Fibroblast of lung (primary cell): ENCODE measurements at places on chromosomes 7 and 10.

DNA sequence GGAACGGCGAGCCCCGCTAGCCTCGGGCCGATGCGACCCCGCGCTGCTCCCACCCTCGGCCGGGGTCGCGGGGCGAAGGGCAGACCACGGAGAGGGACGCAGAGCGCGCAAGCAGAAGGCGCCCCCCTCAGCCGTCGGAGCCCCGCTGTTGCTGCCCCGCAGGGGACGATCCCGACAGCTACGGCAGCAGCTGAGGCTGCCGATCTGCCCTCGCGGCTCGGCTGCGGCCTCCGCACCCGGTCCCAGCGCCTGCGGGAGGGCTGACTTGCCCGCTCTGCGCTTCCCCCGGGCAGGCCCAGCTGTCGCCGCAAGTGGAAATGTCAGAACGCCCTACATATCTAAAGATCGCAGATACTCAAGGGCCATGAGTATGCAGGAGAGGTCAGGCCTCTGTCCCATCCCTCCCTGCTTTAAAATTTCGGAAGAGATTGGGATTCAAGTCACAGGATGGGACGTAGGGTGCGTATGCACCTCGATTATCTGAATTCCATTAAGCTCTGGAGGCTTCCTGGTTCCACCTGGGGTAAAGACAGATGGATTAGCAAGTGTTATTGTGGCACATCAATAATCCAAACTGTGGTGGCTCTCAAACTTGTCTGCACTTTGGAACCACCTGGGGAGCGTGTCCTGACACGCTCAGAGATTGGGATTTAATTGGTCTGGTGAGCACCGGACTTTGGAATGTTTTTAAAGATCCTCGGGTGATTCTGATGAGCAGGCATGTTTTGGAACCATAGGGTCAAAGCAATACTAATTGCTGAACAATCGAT lies at the start of gene CRPPA:
CRPPA (minus strand) TSS at position 206 of the 770 bp plus-strand sequence. CDS start 216 bp downstream, outside the sequence.
- peak; percentile 56 for DNase-seq

DNA sequence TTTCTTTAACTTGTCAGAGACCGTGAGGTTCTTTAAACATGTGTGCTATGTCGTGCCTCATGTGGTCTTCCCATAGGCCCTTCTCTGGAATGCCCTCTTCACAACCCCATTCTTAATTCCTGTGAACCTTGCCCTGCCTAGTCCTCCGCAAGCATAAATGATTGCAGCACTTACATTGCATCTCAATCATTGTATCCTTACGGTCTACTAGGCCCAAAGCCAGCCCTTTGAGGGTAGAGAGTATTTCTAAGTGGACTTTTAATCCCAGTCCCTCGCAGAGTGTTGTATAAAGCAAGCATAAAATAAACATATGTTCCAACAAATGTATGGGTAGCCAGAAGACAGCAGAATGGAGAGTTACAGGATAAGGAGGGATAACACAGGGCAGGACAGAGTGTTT lies 92.1 kb upstream of the FAM133B start:
- DNase-seq: peak; percentile 50

DNA sequence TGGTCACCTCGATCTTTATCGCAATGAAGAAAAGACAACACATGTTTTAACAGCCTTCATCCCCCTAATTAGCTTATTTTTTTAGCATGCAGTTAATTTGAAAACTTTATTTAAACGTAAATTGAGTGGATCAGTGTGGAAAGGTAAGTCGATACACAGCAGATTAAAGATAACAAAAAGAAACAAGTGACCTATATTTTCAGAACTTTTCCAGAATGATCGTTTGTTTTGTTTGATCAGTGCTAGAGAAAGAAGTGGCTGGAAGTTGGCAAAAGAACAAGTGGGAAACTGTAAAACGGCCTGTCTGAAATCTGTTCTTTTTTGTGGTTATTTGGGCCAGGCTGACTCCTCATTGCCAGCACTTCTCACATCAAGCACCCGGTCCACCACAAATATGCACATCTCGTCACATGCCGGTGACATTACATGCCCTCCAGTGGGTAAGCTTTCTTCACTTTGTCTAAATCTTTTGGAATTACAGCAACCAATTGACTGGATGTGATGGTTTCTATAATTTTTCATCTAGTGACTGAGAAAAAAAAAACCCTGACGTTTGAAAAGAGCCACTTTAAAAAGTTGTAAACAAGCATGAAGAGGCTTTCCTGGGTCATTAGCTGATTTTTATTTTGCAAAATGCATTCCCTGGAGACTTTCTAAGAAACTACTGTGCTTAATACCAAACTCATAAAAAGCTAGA lies 33.2 kb downstream of the C7orf33 start:
- peak; percentile 80 for DNase-seq

GRCh38 chr10:86121200-86121599 lies 245.4 kb downstream of the GRID1 start:
- no peak for DNase-seq

- no peak for DNase-seq
Observed at GRCh38 chr10:21991785-21992184, 11.7 kb downstream of the DNAJC1 start.

DNA sequence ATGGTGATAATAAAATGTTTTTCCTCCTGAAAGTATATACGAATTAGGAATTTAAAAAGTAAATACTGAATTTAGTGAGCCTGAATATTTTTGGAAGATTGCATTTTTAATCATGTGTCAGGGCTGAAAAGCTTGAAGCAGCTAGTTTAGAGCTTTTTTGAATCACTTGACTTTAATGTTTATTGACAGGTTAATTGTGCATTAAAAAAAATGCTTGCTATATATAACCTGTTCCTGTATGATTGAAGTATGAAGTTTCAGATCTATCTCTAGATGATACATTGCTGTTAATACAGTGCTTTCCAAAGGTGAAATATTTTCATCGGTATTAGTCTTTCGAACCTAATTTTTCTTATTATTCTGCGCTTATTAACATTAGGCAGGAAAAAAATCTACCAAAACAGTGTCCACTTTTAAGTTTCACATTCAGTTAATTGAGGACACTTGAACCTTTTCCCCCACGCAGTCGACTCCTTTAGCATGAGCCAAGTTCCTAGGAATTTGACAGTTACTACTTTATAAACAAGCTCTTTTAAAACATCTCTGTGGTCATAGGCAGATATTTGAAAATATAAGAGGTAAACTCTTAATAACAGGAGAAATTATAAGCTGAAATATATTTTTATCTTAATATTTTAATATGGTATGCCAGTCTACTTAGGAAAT lies 187.1 kb downstream of the MLLT10 start:
- DNase-seq: peak; percentile 56

DNA sequence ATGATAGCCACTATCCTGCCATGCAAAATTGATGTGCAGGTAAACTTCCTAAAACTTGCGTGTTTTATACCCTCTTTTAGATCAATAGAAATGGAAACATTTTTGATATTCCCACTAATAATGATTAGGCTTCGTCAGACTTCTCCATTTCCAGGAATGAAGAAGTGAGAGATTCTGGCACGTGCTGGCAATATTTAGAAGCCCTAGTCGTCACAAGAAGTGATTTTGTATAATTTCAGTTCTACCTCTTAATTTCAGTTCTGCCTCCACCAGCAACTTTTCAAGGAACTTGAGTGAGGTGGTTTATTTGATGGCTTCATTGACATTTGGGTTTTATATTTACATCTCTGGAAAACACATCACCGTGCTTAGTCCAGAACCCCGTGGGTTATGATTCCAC lies 61.9 kb downstream of the MRC1 start:
- DNase-seq: no peak

GRCh38 chr10:118590334-118590733 lies 5.1 kb downstream of the PRLHR start:
- DNase-seq: peak; percentile 17

- no peak for DNase-seq
Observed at GRCh38 chr10:3152566-3152935, 20.0 kb downstream of the PITRM1 start.

DNA sequence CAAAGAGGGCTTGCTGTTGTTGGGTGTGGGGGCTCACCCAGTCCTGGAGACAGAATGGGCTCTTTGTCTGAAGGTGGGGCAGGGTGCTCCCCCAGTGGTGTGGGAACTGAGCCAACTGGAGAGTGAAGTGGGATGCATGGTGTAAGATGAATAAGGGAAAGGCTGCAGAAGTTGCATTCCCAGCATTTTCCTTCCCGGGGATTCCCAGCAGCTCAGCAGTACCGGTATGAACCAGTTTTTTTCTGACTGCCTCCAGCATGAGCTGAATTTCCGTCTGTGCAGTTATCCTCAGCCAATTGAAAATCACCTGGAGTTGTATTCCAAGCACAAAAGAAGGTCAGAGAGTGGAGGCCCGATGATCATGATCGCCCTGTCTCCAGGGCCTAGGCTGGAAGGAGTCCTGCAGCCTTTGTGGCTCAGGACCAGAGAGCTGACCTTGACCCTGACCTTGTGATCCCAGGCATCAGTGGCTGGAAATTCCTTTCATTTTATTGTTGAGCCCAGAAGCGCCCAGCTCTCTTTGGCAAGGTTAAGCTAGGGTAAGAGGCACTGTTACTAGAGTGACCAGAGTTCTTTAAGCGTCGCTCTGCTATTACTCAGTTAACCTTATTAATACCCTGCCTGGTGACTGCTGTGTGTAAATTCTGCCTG lies 33.4 kb downstream of the OGDH start:
- peak; percentile 74 for DNase-seq

- DNase-seq: peak; percentile 20
Observed at GRCh38 chr7:66380272-66380888, 175.2 kb downstream of the TPST1 start.

DNA sequence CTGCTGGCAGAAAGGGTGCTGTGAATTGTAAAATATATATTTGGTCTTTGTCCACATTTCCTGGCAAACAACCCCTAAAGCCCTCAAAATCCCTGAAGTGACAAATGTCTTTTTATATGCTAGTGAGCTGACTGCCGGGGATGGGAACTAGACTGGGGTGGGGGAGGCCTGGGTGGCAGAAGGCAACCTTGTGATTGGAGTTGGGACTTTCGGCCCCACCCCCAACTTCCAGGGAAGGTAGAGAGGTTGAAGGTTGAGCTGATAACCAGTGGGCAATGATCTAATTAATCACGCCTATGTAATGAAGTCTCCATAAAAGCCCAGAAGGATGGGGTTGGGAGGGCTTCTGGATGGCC lies 2.7 kb downstream of the EPHA1 start:
- no peak for DNase-seq

DNA sequence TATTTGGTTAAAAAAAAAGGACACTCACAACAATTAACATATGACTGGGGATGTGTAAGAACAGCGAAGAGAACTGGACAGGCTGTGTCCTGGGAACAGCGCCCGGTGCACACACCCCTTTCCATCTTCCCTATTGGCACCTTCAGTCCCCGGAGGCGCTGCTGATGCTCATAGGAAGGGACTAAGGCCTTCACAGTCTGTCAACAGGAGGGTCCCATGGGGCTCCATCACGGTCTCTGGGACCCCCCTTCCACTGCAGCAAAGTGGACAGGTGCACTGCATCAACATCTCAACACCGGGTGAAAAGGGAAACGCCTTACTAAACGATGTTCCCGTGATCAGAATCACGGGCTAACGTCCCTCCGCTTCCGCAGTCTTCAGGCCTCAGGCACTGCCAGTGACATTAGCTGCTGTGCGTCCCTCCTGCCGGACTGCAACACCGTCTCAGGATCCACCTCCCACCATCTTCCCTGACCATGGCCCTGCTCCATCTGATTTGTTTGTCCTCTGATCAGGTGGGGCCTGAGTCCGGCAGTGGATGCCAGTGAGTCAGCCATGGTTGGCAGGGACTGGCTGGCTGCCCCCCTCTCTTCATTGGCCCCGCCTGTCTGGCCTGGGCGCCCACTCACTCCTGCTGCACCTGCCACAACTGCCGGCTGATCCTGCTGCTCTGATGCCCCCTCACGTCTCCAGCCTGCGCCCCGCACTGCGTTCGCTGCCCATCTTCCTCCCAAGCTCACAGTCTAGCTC lies 614.7 kb downstream of the DNAJB6 start:
- no peak for DNase-seq

GRCh38 chr7:83472376-83472775 lies 176.6 kb downstream of the SEMA3E start:
- no peak for DNase-seq

GRCh38 chr10:3471927-3472286 lies 299.3 kb upstream of the PITRM1 start:
- DNase-seq: no peak

GRCh38 chr10:3476640-3477448 lies 304.3 kb upstream of the PITRM1 start:
- no peak for DNase-seq

DNA sequence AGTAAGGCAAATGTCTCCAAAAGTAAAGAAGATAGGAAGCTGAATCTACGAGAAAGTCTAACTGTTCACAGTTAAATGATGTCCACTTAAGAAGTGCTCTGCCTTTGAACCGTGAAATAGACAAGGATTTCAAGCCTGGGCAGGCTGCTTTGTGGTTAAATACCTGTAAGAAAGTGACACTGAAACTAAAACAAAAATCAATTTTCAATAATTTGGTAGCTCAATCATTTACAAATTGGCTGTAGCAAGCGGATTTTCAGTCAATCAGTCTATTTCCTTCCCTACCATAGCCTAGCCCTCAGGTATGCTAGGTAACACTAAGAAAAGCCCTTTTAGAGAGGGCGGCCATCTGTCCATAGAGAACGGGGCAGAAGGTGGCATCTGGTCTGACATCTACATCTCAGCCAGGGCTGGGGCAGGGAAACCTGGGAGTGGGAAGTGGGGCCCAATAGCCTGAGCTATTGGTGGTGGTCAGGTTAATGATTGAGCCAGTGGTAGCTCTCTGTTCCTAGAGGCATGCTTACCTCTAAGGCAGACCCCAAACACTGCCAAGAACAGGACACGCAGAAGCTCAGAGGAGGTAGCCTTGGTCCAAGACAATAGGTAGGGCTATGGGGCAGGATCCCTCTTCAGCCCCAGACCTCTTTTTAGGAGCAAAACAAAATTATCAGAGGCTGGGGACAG lies 223.2 kb downstream of the CCSER2 start:
- DNase-seq: no peak

DNA sequence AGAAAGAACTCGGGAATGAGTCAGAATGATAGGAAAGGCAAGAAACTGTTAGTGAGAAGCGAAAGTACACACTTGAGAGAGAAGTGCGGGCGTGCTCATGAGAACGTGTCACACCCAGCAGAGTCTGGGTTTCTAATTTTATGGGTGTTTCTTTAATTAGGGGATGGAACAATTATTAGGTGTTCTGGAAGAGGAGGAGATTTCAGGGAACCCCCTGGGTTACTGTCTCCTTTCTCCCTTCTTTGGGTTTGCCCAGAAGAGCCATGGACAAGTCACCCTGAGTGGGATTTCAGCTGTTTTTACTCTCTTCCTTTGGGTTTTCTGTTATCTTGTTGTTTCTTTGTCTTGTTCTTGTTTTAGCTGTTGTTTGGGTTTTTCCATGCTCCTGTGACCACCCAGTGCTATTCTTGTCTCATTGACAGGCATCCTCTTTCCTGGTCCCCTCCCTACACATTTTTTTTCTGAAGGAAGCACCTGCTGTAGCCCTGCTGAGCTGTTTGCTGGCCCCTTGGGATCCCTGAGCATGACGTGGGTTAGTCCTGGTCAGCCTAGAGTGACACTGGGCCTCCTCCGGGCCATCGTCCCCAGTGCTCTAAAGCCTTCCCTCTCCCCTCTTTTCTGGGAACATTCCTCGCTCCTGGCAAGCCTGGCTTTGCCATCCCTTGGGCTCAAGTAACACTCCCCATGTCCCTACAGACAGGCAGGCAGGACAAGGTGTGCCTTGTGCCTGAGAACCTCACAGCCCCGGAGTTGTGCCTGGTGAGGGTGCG lies 3.5 kb downstream of the SH2D4B start:
- no peak for DNase-seq
